ENCODE measurements at places on chromosomes 3 and 15.

DNA sequence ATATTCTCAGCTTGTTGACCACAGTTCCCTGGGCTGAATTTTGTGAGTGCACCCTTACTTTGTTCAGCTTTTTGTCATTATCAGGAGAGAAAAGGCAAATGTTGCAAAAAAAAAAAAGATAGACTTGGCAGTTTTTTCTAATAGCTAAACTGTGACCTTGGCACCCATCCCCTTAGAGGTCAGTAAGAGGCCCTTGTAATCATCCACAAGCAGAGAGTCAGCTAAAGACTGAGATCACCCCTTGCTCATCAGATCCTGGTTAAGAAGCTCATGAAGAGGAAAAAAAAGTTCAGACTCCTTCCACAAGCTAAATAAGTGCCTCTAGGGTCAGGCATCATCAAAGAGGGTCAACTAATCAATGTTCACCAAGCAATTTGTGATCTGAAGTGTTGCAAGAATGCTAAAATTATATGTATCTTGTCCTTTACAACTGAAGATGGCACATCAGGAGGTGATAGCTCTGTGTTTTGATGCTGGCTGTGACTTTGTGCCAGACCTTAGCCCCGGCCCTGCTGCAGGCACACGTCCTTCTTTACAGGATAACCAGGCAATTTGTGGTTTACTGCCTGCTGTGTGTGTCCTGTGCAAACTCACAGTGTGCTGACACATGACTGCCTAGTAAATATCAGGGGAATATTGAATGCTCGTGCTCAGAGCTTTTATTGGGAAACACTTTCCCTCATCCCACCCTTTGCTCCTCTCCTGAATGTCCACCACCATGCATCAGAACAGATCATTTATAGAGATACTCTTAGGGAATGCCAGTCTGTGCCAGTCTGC is 262.9 kb downstream of the IL5RA start:
- no peak for DNase-seq

DNA sequence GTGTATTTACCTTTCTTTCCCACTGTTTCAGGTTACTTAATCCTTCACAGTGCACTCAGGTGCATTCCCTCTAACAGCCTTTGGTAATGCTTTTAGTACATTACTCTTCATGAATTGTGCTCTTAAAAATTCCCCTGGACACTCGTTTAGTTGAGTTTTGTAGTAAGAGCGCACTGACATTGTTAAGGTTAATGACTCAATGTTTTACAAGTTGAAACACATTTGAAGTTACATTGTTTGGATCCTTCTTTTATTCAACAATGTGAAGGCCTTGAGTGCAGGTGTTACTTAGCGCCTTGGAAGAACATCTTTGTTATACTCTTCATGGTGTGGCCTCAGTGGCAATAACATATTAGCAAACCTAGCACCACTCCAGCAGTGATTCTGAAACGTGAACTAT is 739.6 kb downstream of the NAALADL2 start:
- no peak for DNase-seq

GRCh38 chr3:21662403-21662802 is 88.6 kb downstream of the ZNF385D start:
- no peak for DNase-seq

- no peak for DNase-seq
These were observed 125.8 kb upstream of the ZNF385D start for GRCh38 chr3:21876782-21877181.

DNA sequence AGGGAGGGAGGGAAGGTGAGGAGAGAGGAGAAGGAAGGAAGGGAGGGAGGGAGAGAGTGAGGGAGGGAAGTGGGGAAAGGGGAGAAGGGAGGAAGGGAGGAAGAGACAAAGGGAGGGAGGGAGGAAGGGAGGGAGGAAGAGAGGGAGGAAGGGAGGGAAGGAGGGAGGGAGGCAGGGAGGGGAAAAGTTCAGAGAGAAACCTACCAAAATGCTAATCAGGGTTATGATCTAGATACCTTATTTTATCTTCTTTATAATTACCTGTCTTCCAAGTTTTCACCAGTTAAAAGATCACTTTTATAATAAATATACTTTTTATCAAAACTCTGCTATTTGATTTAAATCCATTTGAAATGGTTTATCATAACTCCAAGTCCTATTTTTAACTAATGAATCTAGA is 44.4 kb downstream of the FAM174B start:
- no peak for DNase-seq

- DNase-seq: no peak
These were observed 42.0 kb downstream of the ADAMTSL3 start for GRCh38 chr15:83695901-83696425.

DNA sequence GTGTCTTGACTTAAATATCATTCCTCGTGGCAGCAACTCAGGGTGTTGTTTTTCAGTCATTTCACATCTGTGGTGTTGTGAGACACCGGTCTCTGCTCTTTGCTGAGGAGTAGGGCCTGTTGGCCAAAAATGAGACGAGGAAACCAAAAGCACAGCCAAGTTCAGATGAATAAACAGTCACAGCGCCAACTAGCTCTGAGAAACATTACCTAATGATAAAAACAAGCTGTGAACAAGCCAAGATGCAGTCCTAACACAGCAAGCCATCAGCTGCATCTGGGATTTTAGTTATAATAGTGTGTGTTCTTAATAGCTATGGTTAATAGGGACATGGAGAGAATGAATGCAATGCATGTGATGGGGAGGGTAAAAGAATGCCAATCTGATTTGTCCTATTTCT is 843.4 kb upstream of the DPPA4 start:
- DNase-seq: no peak

DNA sequence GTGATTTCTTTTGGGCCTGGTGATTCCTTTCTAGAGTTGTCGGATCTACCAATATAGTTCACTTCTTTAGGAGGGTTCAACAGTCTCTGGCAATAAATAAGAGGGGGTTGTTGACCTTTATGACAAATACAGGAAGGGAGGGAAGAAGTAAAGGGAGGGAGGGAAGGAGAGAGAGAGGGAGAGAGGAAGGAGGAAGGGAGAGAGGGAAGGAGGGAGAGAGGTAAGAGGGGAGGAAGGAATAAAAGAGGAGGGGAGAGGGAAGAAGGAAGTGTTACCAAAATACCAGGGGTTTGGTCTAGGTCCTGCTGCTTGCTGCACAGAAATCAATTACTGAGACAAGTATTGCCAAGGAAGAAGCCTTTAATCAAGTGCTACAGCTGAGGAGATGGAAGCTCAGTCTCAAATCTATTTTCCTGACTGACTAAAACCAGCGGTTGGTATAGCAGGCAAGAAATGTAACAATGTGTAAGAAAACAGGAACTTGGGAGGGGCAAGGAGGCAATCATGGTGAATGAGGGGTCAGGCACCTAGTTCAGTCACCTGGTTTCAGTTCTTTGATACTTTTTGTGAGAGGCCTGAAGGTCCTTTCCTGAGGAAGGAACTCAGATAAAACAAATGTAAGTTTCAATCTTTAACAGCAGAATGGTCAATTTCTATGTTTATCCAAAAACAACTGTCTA is 14.1 kb upstream of the TMEM40 start:
- DNase-seq: peak; percentile 44

GRCh38 chr3:69542089-69542804 is 156.4 kb upstream of the FRMD4B start:
- DNase-seq: no peak

GRCh38 chr15:96406701-96407100 is 76.2 kb downstream of the NR2F2 start:
- DNase-seq: no peak

Measured in hematopoietic multipotent progenitor cell (in vitro differentiated cells).